ENCODE measurements at places on chromosomes 4 and X. TPM values are rescaled to one million over a fixed set of nuclear protein-coding genes. Genes with fewer than 3 reads are reported as not detected.

GRCh38 chr4:53605783-53606182 lies 14.5 kb upstream of the LNX1 start:
- no peak for DNase-seq

GRCh38 chrX:9231491-9231890 lies 197.6 kb upstream of the FAM9B start:
- no peak for DNase-seq

DNA sequence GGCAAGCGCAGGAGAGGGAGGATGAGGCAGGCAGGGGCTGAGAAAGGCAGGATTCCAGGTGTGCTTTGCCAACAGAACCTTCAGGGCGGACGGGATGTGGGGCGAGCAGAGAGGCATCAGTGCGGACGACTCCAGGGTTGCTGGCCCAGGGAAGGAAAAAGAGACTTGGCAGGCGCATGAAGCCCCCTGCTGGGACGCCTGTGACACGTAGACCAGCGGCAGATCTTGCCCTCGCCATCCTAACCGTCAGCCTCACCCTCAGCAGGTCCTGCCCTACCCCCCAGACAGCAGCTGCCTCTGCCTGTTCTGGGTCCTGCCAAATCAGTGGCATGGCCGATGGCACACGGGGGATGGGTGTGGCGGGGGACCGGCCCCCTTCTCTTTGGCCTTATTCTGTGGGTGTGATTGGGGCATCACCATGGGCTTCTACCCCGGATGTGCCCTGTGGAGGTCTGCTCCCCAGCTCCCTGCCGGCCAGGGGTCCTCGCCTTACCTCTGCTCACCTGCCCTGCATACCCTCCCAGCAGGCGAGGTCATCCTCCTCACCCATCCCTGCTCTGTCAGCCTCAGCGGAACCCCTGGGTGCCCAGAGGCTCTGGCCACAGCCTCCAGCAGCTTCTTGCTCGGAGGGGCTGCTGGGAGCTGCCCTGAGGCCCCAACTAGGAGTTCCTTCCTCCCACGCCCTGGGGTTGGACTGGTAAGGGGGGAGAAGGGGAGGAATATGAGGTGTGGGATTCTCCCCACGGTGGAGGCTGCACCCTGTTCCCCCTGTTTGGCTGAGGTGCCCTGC lies 2.9 kb upstream of the SH3BP2 start:
- DNase-seq: no peak

DNA sequence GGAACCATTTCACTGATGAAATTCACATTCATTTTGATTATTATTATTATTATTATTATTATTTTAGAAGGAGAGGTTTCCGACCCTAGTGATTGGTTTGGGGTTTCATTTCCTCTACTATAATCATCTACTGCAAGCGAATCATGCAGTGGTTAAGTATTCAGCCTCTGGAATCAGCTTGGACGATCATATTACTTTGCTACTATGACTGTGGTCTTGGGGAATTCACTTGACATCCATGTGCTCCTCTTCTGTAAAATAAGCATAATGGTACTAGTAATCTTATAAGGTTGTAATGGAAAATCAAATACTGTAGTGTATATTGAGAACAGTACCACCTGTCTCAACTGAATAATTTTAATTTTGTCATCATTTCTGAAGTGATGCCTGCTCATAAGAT lies 132.1 kb upstream of the SLC4A4 start:
- no peak for DNase-seq

DNA sequence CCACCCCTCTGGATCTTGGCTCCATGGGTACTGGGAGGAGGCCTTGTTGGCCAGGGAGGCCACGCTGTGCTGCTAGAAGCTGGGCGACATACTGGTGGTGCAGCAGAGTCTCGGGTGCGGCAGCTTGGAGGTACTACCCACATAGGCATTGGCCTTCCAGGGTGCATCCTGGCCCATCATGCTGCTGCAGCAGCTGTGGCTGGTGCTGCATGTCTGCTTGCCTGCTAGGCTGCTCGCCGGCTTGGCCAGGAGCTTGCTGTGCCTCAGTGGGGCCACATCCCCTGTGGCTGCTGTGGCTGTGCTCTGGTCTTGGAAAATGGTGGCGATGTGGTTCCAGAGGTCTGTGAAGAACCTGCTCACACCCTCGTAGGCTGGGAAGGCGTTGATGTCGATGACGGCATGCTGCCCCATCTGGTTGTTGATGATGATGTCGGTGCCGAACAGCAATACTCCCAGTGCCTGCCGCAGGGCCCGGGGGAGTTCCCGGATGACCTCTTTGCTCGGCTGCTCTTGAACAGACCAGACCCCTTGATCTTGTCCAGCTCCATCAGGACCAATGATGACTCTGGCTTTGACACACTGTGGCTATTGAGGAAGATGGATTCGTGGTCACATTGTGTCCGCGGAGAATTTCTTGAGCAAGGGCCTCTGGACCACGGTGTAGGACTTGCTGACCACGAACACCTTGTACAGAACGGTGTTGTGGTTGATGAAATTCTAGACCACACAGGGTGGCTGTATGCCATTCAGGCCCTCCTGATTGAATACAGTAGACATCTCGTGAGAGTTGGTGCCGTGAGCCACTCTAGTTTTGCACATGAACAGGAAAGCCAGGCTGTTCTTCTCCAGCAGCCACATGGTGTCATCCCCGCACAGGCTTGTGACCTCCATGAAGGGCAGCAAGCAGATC lies 11.8 kb downstream of the RBM10 start:
- no peak for DNase-seq

GRCh38 chr4:35464964-35465528 lies 779.3 kb downstream of the ARAP2 start:
- no peak for DNase-seq

GRCh38 chrX:14899607-14900006 lies 26.4 kb downstream of the MOSPD2 start:
- no peak for DNase-seq

GRCh38 chr4:124817531-124817930 lies 105.0 kb upstream of the ANKRD50 start:
- no peak for DNase-seq

GRCh38 chr4:6773616-6774540 lies 8.6 kb upstream of the KIAA0232 start:
- DNase-seq: no peak

DNA sequence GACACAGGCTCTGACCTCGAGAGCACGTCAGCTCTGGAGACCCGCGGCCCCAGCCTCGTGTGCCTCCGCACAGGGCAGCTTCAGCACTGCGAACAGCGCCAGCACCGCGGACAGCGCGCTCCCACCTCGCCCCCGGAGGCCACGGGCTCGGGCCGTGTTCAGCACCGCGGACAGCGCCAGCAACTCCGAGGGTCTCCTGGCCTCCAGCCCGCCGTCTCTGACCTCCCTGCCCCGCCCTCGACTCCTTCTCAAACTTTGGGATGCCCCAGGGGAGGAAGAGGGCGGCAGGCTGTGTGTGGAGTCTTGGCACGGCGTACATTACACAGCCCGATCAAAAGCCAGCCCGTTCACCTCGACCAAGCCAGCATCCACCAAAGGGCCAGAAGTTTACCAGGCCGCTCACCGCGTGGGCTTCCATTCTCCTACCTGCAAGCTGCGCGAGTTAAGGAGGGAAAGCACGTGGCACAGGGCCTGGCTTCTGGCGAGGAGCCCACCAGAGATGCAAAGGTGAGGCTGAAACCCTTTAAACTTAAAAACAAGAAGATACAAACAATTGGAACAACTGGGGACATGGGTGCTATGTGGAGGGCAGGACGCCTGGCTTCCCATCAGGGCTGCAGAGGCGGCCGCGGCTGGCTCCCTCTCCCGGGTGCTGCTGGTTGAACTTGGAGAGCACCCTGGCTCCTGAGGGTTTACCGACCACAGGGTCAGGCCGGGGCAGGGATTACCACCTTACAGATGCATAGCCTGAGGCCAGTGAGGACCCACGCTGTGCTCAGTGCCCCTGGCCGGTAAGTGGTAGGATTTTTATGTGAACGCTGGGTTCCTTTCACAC lies 4.5 kb upstream of the NKX1-1 start:
- DNase-seq: peak; percentile 40

DNA sequence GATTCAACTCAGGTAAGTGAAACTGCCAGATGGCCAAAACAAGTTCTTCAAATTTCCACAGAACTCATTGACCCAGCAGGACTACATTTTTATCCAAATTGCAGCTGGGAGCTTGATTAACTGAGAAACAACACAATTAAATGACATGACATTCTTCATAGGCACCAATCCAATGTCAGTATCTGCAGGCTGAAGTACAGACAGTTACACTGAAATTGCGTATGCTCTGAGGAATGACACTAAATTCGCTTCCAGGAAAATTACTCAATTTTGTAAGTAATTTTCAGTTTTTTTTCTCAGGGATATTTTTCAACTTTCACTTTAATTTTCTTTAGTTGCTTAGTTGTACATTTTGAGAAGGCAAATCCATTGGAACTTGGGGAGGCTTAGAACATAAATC lies 4.5 kb downstream of the C1GALT1C1 start:
- no peak for DNase-seq

DNA sequence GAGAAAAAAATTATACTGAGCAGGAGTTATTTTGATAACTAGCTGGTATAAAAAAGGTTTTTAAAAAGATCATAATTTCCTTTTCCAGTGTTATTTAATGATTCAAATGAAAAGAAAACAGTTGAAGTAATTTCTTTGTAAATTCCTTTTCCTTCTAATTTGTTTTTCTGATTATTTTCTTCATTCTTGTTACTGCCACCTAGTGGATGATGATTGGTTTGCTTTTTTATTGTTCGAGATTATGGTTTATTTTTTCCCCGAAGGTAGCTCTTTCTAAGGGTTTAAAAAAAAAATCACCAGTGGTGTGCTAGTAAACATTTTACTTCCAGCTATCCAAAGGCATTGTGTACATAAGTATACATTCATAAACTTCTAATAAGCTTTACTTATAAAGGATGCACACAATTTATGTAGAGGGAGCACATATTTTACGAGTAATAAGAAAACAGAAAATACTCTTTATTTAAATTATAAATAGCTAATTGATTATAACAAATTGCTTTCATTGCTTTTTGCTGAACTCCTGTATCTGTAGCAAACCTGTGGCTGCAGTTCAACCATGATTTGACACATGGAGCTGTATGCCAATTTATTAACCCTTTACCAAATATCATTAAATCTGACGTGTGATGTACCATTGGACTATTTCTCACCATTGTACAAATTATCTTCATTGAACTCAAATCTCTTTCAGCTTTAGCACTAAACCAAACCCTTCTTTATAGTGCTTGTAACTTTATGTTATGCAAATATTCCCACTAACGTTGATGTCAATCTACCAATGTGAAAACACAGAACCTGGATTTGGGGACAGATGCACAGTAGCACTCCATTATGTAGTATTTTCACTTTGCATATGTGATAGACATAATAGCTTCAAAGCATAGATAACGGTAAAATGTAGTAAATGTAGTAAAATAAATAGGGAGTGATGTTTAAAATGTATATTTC lies 97.8 kb upstream of the ANK2 start:
- DNase-seq: no peak

GRCh38 chrX:47483306-47484268 lies 565 bp upstream of the ZNF41 start:
- no peak for DNase-seq

GRCh38 chr4:152165146-152165545 lies 370.7 kb downstream of the FBXW7 start:
- DNase-seq: no peak

DNA sequence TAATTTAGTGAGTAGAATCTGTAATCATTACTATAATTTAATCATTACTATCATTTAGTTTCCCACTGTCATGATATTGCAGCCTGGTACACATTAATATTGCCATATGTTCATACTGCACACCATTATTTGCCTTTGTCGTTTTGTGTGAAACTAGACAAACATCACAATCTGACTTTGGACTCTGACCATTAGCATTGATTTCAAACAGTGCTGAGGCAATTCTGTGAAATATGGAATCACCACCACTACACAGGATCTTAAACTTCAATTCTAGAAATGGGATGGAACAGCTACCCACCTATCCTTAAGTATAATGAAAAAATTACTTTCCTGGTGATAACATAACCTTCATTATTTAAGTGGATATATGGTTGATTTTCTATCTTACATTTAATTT lies 98.3 kb downstream of the SORBS2 start:
- no peak for DNase-seq

DNA sequence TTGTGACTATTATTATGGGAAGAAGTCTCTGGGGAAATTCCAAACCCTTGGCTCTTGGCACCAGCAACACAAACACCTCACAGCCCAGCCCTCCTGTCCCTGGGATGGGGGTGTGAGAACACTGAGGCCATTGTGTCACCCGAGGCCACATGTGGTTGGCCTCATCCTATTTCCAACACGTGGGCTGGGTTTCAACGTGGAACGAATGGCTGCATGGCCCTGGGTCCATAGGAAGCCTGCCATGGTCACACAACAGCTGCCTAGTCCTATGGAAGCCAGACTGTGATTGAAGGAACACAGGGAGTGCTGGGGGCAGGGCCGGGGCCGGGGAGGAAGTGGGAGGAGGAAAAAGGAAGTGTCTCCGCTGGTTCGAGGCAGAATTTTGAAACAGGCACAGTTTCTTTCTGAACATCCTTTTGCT lies 10.0 kb downstream of the CLCN4 start:
- peak; percentile 10 for DNase-seq

GRCh38 chrX:41449615-41450014 lies 2.5 kb downstream of the NYX start:
- no peak for DNase-seq

DNA sequence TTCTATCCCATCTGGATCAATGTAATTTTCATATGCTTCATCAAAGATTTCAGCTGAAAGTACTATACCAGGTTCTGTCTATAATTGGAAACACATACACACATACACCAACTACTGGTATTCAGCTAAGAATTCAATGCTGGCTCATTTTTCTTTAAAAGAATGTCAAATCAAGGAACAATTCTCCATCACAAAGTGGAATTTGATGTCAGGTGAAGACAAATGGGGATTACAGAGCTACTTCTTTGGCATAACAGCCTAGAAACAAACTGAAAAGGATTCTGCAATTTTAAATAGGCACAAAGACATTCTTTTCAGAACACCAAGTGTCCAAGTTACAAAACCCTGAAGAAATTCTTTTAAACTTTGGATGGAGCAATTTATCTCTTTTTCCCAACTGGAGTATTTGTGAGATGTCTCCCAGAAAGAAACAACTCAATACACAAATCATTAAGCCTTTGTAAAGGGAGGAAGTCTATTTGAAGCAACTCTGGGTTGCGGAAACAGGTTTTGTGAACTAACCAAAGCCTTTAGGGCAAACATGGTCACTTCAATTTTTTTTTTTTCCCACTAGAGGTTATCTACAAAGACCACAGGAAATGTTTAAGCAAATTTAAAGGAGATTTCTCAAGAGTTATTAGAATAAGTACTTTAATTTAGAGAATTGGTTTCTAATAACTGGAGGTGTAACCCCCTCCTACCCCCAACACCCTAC lies 1.9 kb upstream of the FAM9C start:
- no peak for DNase-seq

DNA sequence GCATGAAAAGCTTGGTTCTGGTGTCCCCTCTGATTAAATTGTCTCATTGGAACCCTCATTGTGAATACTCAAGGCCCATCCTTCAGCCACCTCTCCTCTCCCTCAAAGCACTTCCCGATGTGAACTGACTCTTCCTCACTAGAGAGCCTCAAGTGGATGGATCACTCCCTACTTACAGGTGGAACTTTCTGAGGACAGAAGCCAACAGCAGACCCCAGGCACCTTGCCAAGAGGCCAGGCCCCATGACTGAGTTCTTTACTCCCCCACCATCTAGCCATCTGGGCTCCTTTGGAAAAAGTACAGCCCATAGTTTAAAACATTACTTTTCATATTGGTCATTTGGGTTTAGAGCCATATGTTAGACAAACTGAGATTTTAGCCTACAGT lies 224.1 kb downstream of the SHROOM3 start:
- DNase-seq: no peak

Gene NSUN7
- total RNA-seq: 0.09 TPM

Gene USP26
- not detected for total RNA-seq

Gene UGT2A1
- not detected for total RNA-seq

Gene ARHGAP36
- not detected for total RNA-seq

Gene ZXDA
- total RNA-seq: 3.9 TPM

Gene SHROOM4
- not detected for total RNA-seq

Gene SYP
- 4.3 TPM for total RNA-seq
